Liver (tissue), 10 donors: ENCODE measurements at places on chromosomes 11 and 22. TPM values are rescaled to one million over a fixed set of nuclear protein-coding genes. Genes with fewer than 3 reads are reported as not detected.
A peak's percentile ranks its signal among the peaks of the same experiment; 100 is the strongest.

DNA sequence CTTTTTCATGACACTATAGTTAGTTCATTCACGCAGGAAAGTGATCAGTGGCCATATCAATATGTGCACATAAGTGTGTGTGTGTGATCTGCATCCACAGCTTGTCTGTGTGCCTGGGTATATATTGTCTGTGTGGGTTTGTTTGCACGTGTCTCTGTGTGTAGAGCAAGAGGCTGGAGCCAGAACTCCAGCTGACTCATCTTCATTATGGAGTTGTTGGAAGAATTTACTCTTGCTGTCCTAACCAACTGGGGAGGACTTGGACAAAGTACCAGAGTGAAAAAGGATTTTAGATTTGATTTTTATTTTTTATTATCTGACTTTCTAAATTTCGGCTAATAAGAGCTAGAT is 63.9 kb downstream of the TP53I11 start:
- no peak for DNase-seq
- H3K36me3 ChIP-seq: no peaks in the 10 kb centered on the region
- no peaks in the 10 kb centered on the region for H3K4me1 ChIP-seq
- no peak overlapping the region for H3K27ac ChIP-seq
- H3K4me3 ChIP-seq: no peak overlapping the region
- H3K27me3 ChIP-seq: no peaks in the 10 kb centered on the region

DNA sequence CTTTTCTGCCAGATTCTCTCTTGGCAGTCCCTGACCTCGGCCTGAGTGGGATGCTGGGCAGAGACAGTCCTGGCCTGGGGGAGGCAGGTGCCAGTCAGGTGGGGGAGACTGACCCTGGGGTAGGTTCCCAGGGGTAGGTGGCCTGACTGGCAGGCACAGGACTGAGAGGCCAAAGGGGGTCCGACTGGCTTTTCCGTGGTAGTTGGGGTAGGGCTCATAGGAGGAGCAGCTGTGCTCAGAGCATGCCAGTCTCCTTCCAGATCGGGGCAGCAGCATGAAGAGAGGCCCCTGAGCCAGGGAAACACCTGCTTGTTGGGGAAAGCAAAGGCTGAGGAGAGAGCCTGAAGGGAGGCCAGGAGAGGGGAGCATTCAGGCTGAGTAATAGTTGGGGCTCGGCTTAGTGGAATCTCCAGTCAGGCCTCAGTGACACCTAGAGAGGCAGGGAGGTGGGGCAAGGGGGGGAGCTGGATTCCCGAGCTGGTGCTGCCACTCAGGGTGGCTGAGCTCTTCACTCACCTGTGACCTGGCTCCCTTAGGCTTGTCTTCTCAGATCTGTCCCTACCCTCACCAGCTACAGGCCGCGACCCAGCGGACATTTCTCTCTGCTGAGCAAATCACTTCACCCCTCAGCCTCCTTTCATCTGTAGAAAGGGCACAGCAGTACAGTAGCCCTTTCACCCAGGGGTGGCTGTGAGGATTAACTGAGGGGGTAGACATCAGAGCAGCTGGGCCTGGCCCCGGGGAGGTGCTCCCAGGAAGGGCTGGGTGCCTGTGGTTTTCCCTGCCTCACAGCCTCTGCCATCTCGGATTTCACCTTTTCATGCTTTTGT is 26.2 kb downstream of the MCM5 start:
- no peak overlapping the region for H3K4me3 ChIP-seq
- H3K27ac ChIP-seq: no peak overlapping the region
- no peaks in the 10 kb centered on the region for H3K27me3 ChIP-seq
- DNase-seq: no peak
- no peaks in the 10 kb centered on the region for H3K4me1 ChIP-seq
- peaks cover 5% of the 10 kb centered on the region for H3K36me3 ChIP-seq

DNA sequence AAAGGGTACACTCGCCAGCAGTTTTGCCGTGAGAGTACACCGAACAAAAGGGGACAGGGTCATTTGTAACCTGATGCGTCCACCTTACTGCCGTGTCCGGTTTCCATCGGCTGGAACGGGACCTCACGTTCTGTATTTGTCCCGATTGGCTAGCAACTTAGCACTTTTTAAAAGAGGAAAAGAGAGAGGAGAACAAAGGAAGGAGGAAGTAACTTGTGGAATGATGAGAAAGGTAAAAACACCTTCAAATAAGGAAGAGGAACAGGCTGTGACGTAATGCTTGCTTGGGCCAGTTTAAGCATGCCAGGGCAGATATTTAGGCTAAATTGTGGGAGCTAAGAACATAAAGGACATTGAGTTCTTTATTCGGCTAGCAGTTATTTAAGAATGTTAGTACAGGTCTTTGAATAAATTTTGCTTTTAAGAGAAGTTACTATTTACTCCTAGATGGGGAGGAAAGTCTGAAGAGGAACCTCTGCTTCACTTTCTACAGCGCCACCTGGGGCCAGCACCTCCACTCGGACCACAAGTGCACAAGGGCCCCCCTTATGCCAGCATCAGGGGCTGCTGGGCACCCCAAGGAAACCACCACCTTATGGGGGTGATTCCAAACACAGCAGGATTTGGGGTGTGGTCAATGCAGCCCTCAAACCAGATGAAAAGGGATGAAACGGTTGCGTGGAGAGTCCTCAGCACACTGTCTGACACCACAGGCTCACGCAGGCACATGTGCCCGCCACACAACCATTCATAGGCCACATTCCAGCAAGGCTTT is 5.8 kb downstream of the ARSA start:
- no peak for DNase-seq
- H3K27ac ChIP-seq: peak overlapping the region; percentile 78
- no peak overlapping the region for H3K4me3 ChIP-seq
- H3K27me3 ChIP-seq: no peaks in the 10 kb centered on the region
- no peaks in the 10 kb centered on the region for H3K36me3 ChIP-seq

- peaks cover 6% of the 10 kb centered on the region for H3K4me1 ChIP-seq
- no peak overlapping the region for H3K4me3 ChIP-seq
- H3K27me3 ChIP-seq: no peaks in the 10 kb centered on the region
- H3K36me3 ChIP-seq: no peaks in the 10 kb centered on the region
- no peak overlapping the region for H3K27ac ChIP-seq
Observed at GRCh38 chr22:38569181-38569971, 607 bp downstream of the DMC1 start.

- no peaks in the 10 kb centered on the region for H3K27me3 ChIP-seq
- H3K4me3 ChIP-seq: no peak overlapping the region
- H3K27ac ChIP-seq: no peak overlapping the region
- H3K36me3 ChIP-seq: peaks cover 2% of the 10 kb centered on the region
- no peaks in the 10 kb centered on the region for H3K4me1 ChIP-seq
Observed at GRCh38 chr22:24386937-24387471, 40.4 kb upstream of the ADORA2A start.

- DNase-seq: no peak
- no peak overlapping the region for H3K4me3 ChIP-seq
- H3K27me3 ChIP-seq: peaks cover 14% of the 10 kb centered on the region
- no peak overlapping the region for H3K27ac ChIP-seq
Observed at GRCh38 chr22:45972091-45972888, 4.7 kb downstream of the WNT7B start.

- no peaks in the 10 kb centered on the region for H3K27me3 ChIP-seq
- no peaks in the 10 kb centered on the region for H3K4me1 ChIP-seq
- H3K27ac ChIP-seq: no peak overlapping the region
- no peak overlapping the region for H3K4me3 ChIP-seq
- no peak for DNase-seq
Observed at GRCh38 chr11:103035791-103036434, 56.0 kb downstream of the DCUN1D5 start.

- no peak overlapping the region for H3K4me3 ChIP-seq
- no peaks in the 10 kb centered on the region for H3K36me3 ChIP-seq
- no peaks in the 10 kb centered on the region for H3K4me1 ChIP-seq
- DNase-seq: no peak
- H3K27me3 ChIP-seq: no peaks in the 10 kb centered on the region
- H3K27ac ChIP-seq: no peak overlapping the region
Observed at GRCh38 chr22:27601195-27601594, 200.4 kb downstream of the MN1 start.

DNA sequence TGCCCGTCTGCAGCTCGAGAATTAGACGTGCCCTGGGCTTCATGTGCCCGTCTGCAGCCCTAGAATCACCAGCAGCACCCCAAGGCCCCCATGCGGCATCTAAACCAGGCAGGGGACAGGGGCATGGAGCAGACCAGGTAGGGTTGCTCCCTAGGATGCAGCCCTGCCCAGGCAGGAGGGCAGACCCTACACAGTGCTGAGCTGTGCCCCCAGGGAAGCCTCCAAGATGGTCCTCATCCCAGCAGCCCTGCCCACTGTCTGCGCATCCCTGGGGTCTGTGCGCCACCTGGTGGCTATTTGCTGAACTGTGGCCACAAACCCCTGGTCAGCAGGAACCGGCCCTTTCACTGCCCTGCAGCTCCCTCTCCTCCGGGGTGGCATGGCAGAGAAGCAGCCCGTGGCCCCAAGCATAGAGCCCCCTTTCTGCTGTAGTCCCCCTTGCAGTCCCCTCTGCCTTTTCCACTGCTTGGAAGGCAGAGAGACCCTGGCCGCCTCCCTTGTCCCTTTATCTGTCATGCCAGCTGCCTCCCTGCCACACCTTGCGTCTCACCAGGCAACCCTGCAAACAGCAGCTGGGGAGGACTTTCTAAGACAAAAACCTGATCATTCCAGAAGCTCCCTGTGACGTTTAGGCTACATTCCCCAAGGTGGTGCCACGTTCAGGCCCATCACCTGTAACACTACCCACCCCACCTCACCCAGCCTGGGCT is 86.6 kb downstream of the KCNQ1 start:
- H3K4me3 ChIP-seq: no peak overlapping the region
- peaks cover 8% of the 10 kb centered on the region for H3K4me1 ChIP-seq
- H3K36me3 ChIP-seq: no peaks in the 10 kb centered on the region
- peak; percentile 87 for DNase-seq
- H3K27me3 ChIP-seq: no peaks in the 10 kb centered on the region

- no peak for DNase-seq
- H3K27me3 ChIP-seq: no peaks in the 10 kb centered on the region
- H3K4me3 ChIP-seq: no peak overlapping the region
- no peaks in the 10 kb centered on the region for H3K4me1 ChIP-seq
- no peaks in the 10 kb centered on the region for H3K36me3 ChIP-seq
- H3K27ac ChIP-seq: no peak overlapping the region
Observed at GRCh38 chr22:28358312-28358711, 321.3 kb downstream of the TTC28 start.

DNA sequence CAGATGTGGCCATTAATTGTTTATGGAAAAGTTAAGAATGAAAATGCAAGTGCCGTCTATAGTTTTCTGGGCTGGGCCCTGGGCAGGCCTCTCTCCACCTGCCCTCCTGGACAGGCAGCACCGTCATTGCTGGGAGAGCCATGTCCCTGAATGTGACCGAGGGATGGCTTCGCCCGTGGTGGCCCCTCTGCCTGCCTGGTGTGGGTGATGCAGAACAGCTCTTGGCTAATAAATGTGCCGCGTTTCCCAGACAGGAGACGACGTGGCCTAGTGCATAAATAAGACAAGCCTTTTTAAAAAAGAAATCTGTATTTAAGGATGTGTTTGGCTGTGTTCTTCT is 407.3 kb downstream of the TBC1D22A start:
- H3K27me3 ChIP-seq: no peaks in the 10 kb centered on the region
- no peak for DNase-seq
- H3K4me1 ChIP-seq: no peaks in the 10 kb centered on the region
- H3K4me3 ChIP-seq: no peak overlapping the region
- no peak overlapping the region for H3K27ac ChIP-seq

GRCh38 chr11:61917334-61918109 is at the start of gene RAB3IL1:
TSS of gene RAB3IL1 (minus strand) at chr11:61917566. CDS start at chr11:61917367, 199 bp downstream.
- no peaks in the 10 kb centered on the region for H3K36me3 ChIP-seq
- peak; percentile 65 for DNase-seq
- H3K4me1 ChIP-seq: no peaks in the 10 kb centered on the region
- H3K4me3 ChIP-seq: peak within 1 kb of the TSS; percentile 43
- peak within 1 kb of the TSS; percentile 40 for H3K27ac ChIP-seq
- no peaks in the 10 kb centered on the region for H3K27me3 ChIP-seq

DNA sequence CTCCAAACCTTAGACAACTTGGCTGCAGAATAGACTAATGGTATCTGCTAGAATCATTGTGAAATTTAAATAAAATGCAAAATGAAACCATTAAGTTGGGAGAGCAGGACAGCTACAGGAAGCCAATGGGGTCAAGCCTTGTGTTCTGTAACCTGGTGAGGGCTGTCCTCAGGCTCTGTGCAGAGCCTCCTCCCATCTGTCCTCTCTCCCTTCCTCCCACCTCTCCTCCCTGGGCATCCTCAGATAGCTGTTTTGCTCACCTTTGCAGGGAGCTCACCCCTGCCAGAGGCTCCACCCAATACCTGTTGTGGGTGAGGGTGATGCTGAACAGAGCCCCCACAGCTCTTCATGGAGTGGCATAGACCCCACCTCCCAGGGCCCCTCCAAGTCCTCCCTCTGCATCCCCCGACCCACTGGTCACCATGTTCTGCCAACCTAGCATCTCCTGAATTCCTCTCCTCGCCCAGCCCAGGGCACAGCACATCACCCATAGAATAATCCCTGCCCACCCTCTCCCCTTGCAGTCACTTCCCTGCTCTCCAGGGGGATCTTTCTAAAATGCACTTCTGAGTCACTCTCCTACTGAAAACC is 100.3 kb downstream of the PDE2A start:
- no peak overlapping the region for H3K27ac ChIP-seq
- no peak overlapping the region for H3K4me3 ChIP-seq
- H3K27me3 ChIP-seq: no peaks in the 10 kb centered on the region
- no peak for DNase-seq
- H3K36me3 ChIP-seq: no peaks in the 10 kb centered on the region

GRCh38 chr11:69260622-69261021 is 33.3 kb upstream of the MYEOV start:
- no peaks in the 10 kb centered on the region for H3K27me3 ChIP-seq
- no peak overlapping the region for H3K4me3 ChIP-seq
- no peaks in the 10 kb centered on the region for H3K4me1 ChIP-seq
- H3K36me3 ChIP-seq: no peaks in the 10 kb centered on the region

DNA sequence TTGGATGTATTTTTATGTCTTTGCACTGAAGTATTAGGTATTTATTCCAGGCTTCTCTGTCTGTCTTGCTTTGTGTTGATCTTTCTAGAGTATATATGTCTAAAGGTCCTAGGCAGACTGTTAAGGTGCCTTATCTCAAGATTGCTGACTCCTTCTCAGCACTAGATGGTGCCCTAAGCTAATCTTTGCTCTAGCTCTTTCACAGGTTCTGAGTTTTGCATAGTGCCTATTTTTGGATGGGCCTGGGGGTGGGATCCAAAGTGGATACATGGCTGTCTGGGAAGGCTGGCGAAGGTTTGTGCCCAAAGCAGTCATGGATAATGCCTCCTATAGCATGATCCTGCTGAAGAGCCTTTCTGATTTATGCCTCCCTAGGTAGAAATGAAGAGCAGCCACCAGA is 154.9 kb downstream of the TRPC6 start:
- no peak overlapping the region for H3K27ac ChIP-seq
- peaks cover 6% of the 10 kb centered on the region for H3K4me1 ChIP-seq
- DNase-seq: no peak
- no peaks in the 10 kb centered on the region for H3K36me3 ChIP-seq
- H3K27me3 ChIP-seq: no peaks in the 10 kb centered on the region
- H3K4me3 ChIP-seq: no peak overlapping the region

- H3K27ac ChIP-seq: no peak overlapping the region
- no peak for DNase-seq
- H3K4me1 ChIP-seq: peaks cover 12% of the 10 kb centered on the region
- H3K4me3 ChIP-seq: no peak overlapping the region
- no peaks in the 10 kb centered on the region for H3K27me3 ChIP-seq
- peaks cover 3% of the 10 kb centered on the region for H3K36me3 ChIP-seq
Observed at GRCh38 chr11:111981270-111981669, 43.9 kb upstream of the DLAT start.

GRCh38 chr11:79040348-79040747 is 400.5 kb downstream of the TENM4 start:
- H3K27me3 ChIP-seq: no peaks in the 10 kb centered on the region
- no peak overlapping the region for H3K4me3 ChIP-seq
- H3K4me1 ChIP-seq: peaks cover 16% of the 10 kb centered on the region

The CD248 gene
- 3.0 TPM for total RNA-seq

The OR52N4 gene
- not detected for total RNA-seq

The SIRT3 gene
- 13.7 TPM for total RNA-seq

The SLC15A3 gene
- 20.9 TPM for total RNA-seq

The BTBD18 gene
- not detected for total RNA-seq

The SLC22A25 gene
- total RNA-seq: 35.3 TPM

The RAC2 gene
- 4.0 TPM for total RNA-seq

The SLC22A6 gene
- not detected for total RNA-seq

The CBLIF gene
- total RNA-seq: not detected
